Stimulated activated CD8-positive, alpha-beta memory T cell treated with anti-CD3 and anti-CD28 coated beads, Interleukin-4, amount 100 ng/mL, for 4 hours (primary cell): ENCODE measurements at places on chromosomes 1 and 21.

- no peak for DNase-seq
Measured at GRCh38 chr1:154877370-154877974, 7.4 kb upstream of the KCNN3 start.

GRCh38 chr1:206709772-206710459, 25.2 kb downstream of the MAPKAPK2 start:
- no peak for DNase-seq

- DNase-seq = no peak
Measured at GRCh38 chr1:187568067-187568466, 739.3 kb downstream of the PLA2G4A start.

- DNase-seq = no peak
Measured at GRCh38 chr1:116777831-116778830, 23.9 kb downstream of the CD2 start.
